Fibroblast of skin of right quadriceps (primary cell): ENCODE measurements at places on chromosomes 1 and 21.

- DNase-seq: no peak
Measured at GRCh38 chr1:164991763-164992314, 364.7 kb downstream of the LMX1A start.

DNA sequence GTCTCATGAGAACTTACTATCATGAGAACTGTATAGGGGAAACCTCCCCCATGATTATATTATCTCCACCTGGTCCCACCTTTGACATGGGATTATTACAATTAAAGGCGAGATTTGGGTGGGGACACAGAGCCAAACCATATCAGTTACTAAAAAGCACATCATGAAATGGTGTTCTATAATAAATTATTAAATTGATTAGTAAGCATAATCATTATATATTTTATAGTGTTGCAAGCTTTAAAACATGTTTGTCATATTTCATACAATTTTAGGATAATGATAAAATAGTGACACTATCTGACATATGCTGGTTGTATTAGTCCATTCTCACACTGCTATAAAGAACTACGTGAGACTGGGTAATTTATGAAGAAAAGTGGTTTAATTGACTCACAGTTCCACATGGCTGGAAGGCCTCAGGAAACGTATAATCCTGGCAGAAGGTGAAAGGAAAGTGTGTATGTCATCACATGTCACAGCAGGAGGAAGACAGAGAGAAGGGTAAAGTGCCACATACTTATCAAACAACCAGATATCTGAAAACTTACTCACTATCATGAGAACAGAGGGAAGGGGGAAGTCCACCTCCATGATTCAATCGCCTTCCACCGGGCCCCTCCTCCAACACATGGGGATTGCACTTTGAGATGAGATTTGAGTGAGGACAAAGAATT, 539.2 kb upstream of the OLFM3 start:
- DNase-seq: no peak

DNA sequence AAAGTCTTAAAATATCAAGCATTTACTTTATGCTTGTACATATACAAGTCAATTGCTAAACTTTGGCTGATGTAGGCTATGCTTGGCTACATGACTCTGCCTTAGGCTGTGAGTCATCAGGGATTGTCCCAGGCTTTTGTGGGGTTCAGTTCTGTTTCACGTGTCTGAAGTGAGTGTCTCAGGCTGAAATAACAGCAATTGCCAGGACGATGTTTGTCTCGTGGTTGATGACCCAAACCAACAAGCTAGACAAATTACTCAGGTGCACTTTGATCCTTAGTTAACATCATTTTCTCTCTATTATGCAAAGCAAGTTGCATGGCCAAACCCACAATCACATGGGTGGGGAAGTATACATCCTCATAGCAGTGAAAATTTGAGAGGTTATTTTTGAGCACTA, 410.1 kb downstream of the BRINP3 start:
- DNase-seq: peak; percentile 17

DNA sequence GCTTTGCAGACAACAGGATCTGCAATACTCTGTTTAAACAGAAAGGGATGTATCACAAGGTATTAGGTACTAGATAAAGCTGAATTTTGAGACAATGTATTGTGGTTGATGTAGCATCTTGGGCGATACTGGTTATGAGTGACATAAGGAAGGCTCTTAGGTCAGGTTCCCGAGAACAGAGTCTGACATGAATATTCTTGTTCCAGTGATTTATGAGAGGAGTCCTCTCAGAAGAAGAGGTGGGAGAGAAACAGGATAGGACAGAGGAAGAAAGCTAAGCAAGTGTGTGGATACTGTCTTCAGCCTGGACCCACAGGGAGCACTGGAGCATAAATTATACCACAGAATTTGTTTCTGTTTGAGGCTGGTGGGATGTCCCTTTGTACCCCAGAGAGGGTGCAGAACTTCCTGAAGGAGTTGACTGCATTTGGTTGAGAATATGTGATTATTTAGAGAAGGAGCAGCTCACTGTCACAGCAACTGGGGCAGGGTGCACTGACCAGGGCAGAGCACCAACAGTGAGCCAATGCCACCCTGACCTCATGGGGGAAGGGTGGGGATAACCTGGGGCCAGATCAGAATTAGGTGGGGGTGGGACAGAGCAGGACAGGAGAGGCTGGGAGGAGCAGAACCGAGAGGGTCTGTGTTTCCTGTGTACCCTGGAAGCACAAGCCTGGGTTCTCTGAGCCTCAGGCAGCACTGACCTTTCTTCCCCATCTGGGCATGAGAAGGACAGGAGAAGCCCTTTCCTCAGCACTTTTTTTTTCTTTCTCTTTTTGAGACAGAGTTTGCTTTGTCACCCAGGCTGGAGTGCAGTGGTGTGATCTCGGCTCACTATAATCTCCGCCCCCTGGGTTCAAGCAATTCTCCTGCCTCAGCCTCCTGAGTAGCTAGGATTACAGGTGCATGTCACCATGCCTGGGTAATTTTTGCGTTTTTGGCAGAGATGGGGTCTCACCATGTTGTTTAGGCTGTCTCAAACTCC, 36.3 kb upstream of the SLC6A9 start:
- DNase-seq: no peak

GRCh38 chr1:78387871-78388270, 102.9 kb upstream of the PTGFR start:
- DNase-seq: peak; percentile 23

- DNase-seq: no peak
Measured at GRCh38 chr1:173423291-173423690, 53.8 kb upstream of the PRDX6 start.

GRCh38 chr1:27297903-27298302, 24.1 kb upstream of the TMEM222 start:
- DNase-seq: no peak

DNA sequence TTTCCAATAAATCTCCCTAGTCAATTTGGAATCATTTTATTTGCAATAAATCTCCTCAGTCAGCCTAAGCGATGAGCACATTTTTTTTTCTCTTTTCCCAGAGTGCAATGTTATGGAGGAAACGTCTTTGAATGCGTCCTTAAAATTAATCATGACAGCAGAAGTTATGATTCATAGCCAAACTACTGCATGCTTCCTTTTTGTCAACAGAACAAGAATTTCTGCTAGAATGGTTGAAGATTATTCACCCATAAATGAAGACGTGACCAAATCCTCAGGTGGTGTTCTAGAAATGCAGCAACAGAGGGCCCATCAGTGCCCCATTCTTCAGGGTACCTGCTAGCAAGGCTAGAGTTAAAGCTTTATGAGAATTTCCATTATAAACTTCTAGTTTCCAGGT, 407.9 kb upstream of the PKN2 start:
- DNase-seq: peak; percentile 77

DNA sequence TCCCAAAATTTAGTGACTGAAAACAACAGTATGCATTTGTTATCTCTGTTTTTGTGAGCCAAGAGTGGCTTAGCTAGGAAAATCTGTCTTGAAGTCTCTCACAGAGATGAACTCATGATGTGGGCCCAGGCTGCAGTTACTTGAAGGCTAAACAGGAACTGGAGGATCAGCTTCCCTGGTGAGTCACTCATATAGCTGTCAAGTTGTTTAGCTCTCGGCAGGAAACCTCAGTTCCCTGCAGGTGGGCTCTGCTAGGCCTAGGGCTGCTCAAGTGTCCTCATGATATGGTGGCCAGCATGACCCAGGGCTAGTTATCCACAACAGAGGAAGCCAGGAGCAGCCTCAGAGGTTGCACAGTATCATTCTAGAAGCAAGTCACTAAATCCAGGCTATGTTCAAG, 30.2 kb upstream of the DDX59 start:
- DNase-seq: peak; percentile 82

DNA sequence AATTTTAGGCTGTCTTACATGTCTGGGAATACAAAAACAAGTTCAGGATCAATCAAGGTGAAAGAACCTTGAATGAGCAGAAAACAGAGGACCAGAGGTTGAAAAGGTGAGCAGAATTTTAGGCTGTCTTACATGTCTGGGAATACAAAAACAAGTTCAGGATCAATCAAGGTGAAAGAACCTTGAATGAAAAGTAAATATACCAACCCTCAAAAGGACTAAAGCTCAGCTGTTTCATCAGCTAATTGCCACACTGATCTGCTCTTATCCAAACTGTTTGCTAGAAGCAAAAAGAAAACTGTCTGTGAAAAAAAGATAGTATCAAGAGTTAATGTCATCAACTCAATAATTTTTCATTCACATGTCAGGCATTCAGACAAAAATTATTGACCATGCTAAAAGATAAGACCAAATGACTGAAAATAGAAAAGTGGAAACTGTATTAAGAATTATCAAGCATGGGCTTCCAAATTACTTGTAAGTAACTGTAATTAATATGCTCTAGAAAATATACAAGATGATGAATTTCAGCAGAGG, 69.2 kb downstream of the LTN1 start:
- DNase-seq: no peak

GRCh38 chr1:2840036-2840809, 38.7 kb upstream of the TTC34 start:
- DNase-seq: no peak

DNA sequence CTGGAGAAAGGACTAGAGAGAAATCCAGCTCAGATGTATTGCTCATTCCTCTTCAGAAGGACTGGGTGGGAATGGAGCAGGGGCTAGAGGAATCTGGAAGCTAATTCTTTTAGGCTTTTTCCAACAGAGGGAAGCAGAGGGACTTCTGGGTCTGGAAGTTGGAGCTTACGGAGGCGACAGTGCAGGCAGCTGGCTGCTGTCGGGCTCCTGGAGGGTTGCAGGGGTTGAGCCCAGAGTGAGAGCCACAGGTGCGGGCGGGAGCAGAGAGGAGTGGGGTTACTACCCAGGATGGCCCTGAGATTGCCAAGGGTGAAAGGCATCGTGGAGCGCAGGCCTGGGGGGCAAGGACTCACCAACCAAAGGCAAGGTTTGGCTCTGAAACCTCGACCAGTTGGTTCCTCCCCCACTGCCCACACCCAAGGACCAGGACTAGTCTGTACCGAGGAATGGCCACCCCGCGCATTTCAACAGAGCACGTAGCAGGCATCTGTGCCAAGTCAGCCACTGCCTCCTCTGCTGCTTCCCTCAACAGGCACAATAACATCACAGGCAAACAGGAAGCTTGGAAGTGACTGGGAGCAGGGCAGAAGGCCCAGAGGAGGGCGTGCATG, 22.7 kb upstream of the EDN2 start:
- no peak for DNase-seq

GRCh38 chr1:56837244-56837939, 17.2 kb upstream of the C8A start:
- peak; percentile 47 for DNase-seq

DNA sequence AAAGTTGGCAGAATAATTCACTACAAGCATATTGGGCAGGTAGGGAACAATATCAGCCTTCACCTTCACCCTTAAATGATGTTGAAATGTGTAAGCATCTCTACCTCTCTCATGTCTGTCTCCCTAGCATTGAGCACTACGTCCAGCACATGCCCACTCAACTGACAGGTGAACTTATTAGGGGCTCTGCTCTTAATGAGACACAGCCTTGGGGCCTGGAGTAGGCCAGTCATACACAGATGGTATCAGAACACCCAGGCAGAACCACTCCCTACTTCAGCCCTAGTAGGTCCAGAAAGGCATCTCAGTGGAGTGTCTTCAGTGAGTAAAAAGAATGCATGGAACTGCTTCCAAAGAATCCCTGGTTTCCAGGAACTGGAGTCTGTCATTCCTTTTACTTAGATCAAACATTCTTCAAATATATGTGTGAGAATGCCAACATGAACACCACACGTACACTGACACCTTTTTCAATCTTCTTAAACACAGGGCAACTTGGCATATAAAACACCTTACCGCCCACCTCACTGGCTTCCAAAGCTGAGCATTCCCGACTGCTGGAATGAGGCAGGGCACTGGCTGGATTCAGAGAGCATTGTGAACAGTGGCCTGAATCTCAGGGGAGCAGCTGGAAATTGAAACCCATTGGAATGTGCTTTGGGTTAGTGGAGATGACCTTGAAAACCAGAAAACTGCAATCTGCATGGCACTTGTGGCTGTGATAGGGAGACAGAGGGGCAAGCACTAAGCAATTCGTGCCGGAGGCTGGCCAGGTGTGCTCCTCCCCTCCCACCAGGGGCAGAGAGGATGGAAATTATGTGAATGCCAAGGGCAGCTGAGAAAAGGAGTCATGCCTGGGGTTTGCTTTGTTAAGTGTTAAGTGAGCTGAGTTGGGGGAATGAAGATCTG, 24.2 kb upstream of the HSD3B1 start:
- no peak for DNase-seq

- DNase-seq: no peak
Measured at GRCh38 chr1:903721-904271, 19.9 kb upstream of the SAMD11 start.

GRCh38 chr1:171127501-171127900, 36.8 kb downstream of the FMO3 start:
- peak; percentile 81 for DNase-seq

DNA sequence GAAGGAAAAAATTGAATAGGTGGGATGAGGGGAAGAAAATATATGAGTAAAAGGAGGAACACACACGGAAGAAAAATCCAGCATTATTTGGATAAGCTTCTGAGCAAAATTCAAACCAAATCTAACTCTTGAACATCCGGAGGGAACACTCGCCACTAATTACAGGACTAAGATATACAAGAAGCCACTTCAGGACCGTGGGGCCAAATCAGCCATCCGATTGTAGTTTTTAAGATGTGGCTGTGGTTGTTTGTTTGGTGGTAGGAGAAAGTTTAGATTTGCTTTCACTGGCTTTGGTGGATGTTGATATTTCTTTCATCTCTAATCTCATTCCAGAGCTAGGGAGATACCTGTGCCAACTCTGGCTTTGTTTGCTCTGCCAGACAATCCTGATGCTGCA, 43.7 kb upstream of the ADAMTS1 start:
- no peak for DNase-seq

- peak; percentile 81 for DNase-seq
Measured at GRCh38 chr1:44842862-44843655, at the start of gene PTCH2. TSS of gene PTCH2 (minus strand) at chr1:44843253. CDS start at chr1:44842932, 321 bp downstream.

- peak; percentile 82 for DNase-seq
Measured at GRCh38 chr1:27538793-27539192, 48.8 kb upstream of the WASF2 start.

GRCh38 chr1:171670739-171671138, 18.3 kb upstream of the MYOC start:
- no peak for DNase-seq

- no peak for DNase-seq
Measured at GRCh38 chr1:174197547-174197946, 38.2 kb downstream of the RABGAP1L start.

- DNase-seq: no peak
Measured at GRCh38 chr1:178055779-178056471, 38.0 kb upstream of the RASAL2 start.

DNA sequence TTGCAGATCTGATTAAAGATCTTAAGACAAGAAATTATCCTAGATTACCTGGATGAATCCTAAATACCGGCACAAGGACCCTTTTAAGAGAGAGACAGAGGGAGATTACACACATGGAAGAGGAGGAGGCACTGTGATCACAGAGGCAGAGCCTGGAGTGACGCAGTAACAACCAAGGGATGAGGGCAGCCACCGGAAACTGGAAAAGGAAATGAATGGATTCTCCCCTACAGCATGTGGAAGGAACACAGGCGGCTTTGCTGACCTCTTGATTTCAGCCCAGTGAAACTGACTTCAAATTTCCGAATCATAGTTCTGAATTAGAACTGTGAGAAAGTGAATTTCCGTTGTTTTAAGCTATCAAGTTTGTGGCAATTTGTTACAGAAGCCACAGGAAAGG, 50.2 kb upstream of the IVNS1ABP start:
- no peak for DNase-seq

GRCh38 chr1:244273845-244274619, 177.7 kb downstream of the ADSS2 start:
- peak; percentile 100 for DNase-seq

GRCh38 chr1:155947292-155947691, 5.9 kb downstream of the RXFP4 start:
- no peak for DNase-seq
